ENCODE measurements at places on chromosomes 2 and 18. TPM values are rescaled to one million over a fixed set of nuclear protein-coding genes. Genes with fewer than 3 reads are reported as not detected.

GRCh38 chr2:71893646-71894045 is 254.0 kb downstream of the CYP26B1 start:
- no peak overlapping the region for H3K27ac ChIP-seq
- DNase-seq: peak; percentile 74
- H3K4me1 ChIP-seq: no peaks in the 10 kb centered on the region
- H3K36me3 ChIP-seq: no peaks in the 10 kb centered on the region
- H3K4me3 ChIP-seq: no peak overlapping the region
- peaks cover 32% of the 10 kb centered on the region for H3K27me3 ChIP-seq

- H3K27me3 ChIP-seq: no peaks in the 10 kb centered on the region
- peak overlapping the region; percentile 35 for H3K27ac ChIP-seq
- no peak for DNase-seq
These were observed 206.9 kb downstream of the ARL4C start for GRCh38 chr2:234289834-234290590.

Gene ATRAID
- 125 TPM for total RNA-seq

Gene ANKRD29
- total RNA-seq: not detected

Gene CARF
- total RNA-seq: 17.0 TPM
